ENCODE measurements at places on chromosomes 11 and 22.

DNA sequence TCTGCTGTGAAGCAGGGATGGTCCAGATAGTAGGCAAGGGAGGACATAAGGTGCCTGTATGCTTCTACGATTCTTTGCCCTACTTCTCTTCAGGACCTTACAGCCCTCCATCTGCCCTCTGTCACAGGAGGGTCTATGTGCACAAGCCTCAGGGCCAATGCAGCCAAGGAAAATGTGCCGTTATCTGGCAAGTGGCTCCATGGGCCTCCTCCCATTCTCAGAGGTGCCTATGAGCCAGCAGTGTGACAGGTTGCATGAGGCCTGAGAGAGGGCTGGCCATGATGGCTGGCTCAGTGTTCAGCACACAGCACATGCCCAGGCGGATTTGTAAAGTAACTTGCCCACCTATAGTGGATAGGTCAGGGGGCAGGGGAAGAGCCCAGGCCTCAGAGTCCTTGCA lies 51.3 kb upstream of the SUSD2 start:
- no peak for DNase-seq

- DNase-seq = no peak
Measured at GRCh38 chr11:129372609-129373488, 2.8 kb upstream of the BARX2 start.

- DNase-seq = no peak
Measured at GRCh38 chr11:113615773-113616172, 90.3 kb downstream of the TMPRSS5 start.

- no peak for DNase-seq
Measured at GRCh38 chr11:110186867-110187266, 93.7 kb downstream of the ZC3H12C start.

- DNase-seq = no peak
Measured at GRCh38 chr11:103812680-103813079, 223.8 kb upstream of the DDI1 start.

All from posterior cingulate gyrus (tissue), 11 donors.